ENCODE measurements at places on chromosomes 2 and 18.

- no peak for DNase-seq
Measured at GRCh38 chr2:189188115-189188805, 8.7 kb upstream of the COL5A2 start.

- no peak for DNase-seq
Measured at GRCh38 chr2:1677821-1678165, 66.5 kb downstream of the PXDN start.

- no peak for DNase-seq
Measured at GRCh38 chr2:218172845-218173244, 6.1 kb upstream of the CXCR1 start.

DNA sequence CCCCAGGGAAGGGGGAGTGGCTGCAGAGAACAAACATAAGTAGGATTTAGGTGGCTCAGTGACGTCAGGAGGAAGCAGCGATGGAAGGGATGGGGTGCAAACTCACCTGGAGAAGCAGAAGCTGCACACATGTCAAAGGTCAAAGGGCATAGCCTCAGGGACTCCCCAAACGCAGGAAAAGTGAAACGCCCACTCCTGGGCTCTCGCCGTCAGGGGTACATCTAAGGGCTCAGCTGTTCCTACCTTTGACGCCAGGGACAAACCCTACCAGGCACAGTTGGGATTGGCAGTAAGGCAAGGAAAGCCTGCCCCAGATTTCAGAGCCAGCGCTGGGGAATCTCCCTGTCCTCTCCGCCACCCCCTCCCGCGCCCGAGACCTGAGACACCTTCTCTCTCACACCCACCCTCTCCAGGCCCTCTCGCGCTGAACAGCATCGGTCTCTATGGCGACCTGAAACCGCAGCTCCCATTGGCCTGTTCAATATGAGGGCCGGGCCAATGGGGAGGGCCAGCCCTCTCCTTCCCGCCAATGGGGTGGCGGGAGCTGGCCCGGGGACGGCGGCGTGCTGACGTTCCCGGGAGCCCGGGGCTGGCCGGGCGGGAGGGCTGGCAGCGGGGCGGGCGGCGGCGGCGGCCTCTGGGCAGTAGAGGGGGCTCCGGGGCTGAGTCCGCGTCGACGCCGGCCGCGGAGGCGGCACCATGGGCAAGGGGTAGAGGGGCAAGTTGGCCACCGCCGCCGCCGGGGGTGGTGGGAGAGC is at the start of the genes CCDC148 and PKP4:
CCDC148 (minus strand) TSS at position 445 of the 758 bp plus-strand sequence; CDS start at position 131, 314 bp downstream.
PKP4 (plus strand) TSS at position 644 of the 758 bp plus-strand sequence. CDS start 76,233 bp downstream, outside the sequence.
- DNase-seq: peak; percentile 82

DNA sequence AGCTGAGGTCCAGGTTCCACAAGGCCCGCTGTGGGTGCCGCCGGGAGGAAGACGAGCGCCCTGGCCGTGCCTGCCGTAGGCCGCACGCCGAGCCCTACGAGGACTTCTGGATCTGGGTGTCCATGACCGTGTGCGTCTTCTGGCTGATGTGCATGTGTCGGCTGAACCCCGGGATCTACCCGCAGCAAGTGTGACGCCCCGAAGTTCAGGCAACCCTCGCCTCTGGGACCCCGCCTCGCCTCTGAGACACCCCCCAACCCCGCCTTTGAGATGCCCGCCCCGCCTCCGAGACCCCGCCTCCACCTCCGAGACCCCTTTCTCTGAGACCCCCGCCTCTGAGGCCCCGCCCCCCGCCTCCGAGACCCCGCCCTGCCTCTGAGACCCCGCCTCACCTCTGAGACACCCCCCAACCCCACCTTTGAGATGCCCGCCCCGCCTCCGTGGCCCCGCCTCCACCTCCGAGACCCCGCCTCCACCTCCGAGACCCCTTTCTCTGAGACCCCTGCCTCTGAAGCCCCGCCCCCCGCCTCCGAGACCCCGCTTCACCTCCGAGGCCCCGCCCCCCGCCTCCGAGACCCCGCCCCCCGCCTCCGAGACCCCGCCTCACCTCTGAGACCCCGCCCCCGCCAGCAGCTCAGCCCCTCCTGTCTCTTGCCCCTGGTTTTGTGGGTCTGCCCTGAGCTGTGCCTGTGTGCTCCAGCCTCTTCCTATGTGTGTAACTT is 3.7 kb downstream of the RTP5 start:
- DNase-seq: no peak

DNA sequence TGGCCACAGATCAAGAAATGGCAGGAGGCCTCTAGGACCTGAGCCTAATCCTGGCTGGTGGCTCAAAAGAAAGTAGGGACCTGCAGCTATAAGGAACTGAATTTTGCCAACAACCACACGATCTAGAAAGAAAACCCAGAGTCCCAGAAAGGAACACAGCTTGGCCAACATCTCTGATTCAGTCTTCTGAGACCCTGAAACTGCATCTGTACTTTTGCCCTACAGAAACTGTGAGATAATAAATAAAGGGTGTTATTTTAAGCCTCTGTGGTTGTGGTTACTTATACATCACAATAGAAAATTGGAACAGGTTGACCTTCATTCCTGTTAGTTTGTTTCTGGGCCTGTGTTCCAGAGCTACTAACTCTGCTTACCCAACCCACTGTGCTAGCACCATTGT is 356.8 kb upstream of the ST6GAL2 start:
- no peak for DNase-seq

- DNase-seq: no peak
Measured at GRCh38 chr2:10343658-10344057, 41.0 kb downstream of the HPCAL1 start.

DNA sequence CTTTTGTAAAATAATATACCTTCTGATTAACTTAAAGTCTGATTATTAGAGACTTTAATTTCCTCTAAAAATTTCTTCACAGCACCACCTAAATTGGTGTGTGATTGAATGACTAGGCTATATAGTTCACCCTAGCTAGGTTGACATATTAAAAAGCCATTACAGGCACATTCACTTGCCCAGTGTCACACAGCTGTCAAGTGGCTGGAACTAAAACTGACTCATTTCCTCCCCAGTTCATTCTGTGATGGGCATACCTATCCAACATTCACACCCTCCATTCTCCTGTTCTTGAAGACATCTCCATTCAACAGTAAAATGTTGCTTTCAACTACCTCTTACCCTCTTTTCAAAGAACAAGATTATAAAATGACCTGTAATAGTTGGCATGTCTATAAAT is 334.5 kb downstream of the ARHGAP15 start:
- no peak for DNase-seq

GRCh38 chr2:20624884-20625485 is 25.9 kb downstream of the HS1BP3 start:
- no peak for DNase-seq

GRCh38 chr18:24762511-24762910 is 302.1 kb downstream of the HRH4 start:
- DNase-seq: no peak

DNA sequence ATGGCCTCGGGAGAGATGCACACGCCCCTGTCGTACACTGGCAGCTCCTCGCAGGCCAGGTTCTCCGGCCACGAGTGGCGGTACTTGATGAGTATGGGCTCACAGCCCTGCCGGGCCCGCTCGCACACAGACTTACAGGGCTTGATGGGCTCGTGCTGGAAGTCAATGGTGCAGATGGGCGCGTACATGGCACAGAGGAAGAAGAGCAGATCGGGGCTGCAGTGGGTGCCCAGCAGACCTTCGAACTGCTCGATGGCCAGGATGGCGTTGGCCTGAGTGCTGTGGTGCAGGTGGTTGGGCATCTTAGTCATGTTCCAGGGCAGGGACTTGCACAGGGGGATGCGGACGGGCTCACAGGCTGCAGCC is 359 bp downstream of the FRZB start:
- DNase-seq: no peak

GRCh38 chr2:217356781-217357180 is 496.9 kb upstream of the TNP1 start:
- DNase-seq: no peak

DNA sequence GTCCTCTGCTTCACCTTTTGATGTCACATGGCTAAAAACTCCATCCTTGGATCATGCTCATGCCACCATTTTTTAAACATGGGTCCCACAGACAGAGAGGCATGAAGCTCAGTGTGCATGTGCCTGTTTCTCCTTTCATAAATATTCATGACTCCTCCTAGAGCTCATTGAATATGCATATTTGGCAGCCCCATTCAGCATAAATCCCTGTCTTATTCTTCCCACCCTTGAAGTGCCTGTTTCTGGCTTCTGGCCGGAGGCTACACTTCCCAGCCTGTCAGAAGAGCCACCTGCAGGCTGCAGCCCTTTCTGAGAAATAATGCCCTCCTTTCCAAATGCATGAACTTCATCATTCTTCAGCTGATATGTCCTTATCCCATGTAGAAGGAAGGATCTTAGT is 109.7 kb downstream of the LDLRAD4 start:
- no peak for DNase-seq

- DNase-seq: no peak
Measured at GRCh38 chr2:121633463-121633862, 15.8 kb downstream of the CLASP1 start.
